ENCODE measurements at places on chromosomes 6 and 20.

- DNase-seq, result no peak
Observed at GRCh38 chr6:139316622-139317317, 25.0 kb upstream of the TXLNB start.

- DNase-seq, result no peak
Observed at GRCh38 chr6:105759946-105760345, 326.2 kb upstream of the PRDM1 start.

- DNase-seq, result peak; percentile 65
Observed at GRCh38 chr6:168884646-168885086, 369.0 kb downstream of the THBS2 start.

GRCh38 chr6:46772016-46772415, 21.2 kb upstream of the MEP1A start:
- DNase-seq, result no peak

- DNase-seq, result no peak
Observed at GRCh38 chr6:105510746-105511145, 107.9 kb upstream of the PREP start.

GRCh38 chr20:59082981-59083380, 40.4 kb upstream of the PRELID3B start:
- no peak for DNase-seq

GRCh38 chr6:26017632-26017966, 55.0 kb downstream of the TRIM38 start:
- DNase-seq, result peak; percentile 62

DNA sequence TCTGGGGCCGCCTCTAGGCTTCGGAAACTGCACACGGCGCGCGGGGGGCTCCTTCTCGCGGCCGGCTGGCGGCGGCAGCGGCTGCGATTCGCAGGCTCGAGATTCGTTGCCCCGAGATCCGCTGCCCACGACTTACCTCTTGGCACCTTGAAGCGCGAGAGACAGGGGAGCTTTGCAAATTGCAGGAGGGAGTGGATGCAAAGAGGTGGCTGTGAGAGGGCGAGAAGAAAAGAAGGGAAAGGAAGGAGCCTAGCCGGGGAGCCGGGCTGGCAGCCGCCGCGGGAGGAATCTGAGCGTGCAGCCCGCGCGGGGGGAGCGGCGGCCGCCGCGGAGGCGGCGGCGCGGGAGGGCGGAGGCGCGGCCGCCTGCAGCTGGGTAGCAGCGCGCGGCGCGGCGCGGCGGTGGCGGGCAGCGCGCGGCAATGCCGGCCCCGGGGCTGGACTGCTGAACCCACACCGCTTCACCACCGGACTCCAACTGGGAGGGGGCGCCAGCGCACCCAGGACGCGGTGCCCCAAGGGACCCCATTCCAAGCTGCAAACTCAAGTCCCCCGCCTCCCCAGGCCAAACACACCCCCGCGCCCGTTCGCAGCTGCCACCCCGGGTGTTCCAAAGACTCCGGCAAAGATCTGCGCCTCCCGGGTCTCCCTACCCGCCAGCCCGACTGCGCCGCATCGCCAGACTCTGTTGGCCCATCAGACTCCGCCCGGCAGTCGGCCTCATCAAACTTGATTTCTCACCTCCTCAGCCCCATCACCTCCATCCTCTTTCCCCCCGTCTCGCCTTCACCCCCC, 44.2 kb upstream of the SUPT3H start:
- peak; percentile 33 for DNase-seq

GRCh38 chr20:37808233-37809070, 94.5 kb upstream of the VSTM2L start:
- no peak for DNase-seq

All from stimulated activated CD8-positive, alpha-beta memory T cell treated with anti-CD3 and anti-CD28 coated beads, Interleukin-12 subunit alpha, Interleukin-12 subunit beta, amount 100 ng/mL, for 4 hours (primary cell).